ENCODE measurements at places on chromosomes 7 and 10.

- DNase-seq: no peak
Measured at GRCh38 chr7:26995666-26996065, 100.1 kb downstream of the HOXA1 start.

- DNase-seq: no peak
Measured at GRCh38 chr10:34575882-34576281, 239.2 kb downstream of the PARD3 start.

GRCh38 chr7:97818066-97818663 lies 54.0 kb downstream of the ASNS start:
- no peak for DNase-seq

GRCh38 chr7:100130608-100131453 lies 4.1 kb downstream of the MBLAC1 start:
- peak; percentile 75 for DNase-seq

- no peak for DNase-seq
Measured at GRCh38 chr7:121562259-121562658, 166.2 kb upstream of the FAM3C start.

DNA sequence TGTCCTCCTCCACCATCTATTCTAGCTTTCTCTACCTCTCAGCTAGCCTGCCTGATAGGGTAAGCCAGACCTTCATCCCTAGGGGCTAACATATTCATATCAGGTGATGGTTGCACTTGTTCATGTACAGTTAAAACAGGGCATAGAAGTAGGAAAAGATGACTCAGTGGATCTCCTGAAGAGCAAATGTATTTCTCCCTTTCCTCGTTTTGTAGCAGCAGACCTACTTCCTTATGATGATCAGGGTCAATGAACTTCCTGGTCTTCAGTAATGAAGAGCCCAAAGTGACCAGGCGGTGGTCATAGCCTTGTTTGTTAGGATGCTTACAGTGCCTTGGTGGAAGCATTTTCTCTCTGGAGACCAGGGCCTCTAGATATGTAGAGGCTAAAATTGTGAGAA lies 6.3 kb downstream of the LIPJ start:
- no peak for DNase-seq

GRCh38 chr7:47095946-47096345 lies 486.0 kb downstream of the TNS3 start:
- DNase-seq: peak; percentile 62

- DNase-seq: peak; percentile 28
Measured at GRCh38 chr7:35694161-35694783, 663 bp downstream of the HERPUD2 start.
